T-helper 17 cell (primary cell): ENCODE measurements at places on chromosomes 3 and 15. TPM values are rescaled to one million over a fixed set of nuclear protein-coding genes. Genes with fewer than 3 reads are reported as not detected.

DNA sequence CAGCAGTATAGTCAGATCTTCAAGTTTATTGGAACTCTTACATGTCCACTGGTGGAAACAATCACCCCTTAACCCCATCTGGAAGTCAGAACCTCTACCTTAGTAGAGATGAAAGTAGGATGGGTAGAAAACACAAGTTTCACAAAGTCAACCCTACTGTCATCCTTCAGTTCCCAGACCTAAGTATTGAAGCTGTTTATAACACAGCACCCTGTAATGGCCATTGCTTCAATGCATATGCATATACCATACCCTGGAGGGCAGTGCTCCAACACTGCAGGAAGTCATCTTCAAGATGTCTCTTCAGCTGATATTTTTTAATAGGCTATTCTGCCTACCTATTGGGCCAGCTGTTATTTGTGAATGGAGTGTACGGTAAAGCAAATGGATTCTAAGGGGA is 241.3 kb downstream of the UBE2E2 start:
- no peak for DNase-seq

- DNase-seq = no peak
Observed at GRCh38 chr3:148896062-148896461, 31.0 kb downstream of the CPA3 start.

DNA sequence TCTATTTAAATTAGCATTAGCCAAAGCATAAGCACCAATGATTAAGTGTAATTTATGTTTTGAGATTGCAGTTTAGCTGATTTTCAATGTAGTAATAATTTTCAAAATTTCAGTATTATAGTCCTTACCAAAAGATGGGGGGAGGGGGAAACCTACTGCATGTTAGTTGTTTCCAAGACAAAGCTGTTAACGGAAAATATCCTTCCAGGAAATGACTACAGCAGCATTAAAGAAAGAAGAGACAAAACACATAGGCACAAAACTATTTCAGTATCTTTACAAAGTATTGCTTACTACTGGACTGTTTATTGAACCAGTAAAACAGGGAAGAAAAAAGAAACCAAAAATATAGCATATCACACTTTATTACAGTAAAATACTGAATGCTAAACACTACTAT is 10.5 kb downstream of the BNIP2 start:
- no peak for DNase-seq

GRCh38 chr3:73546961-73547360 is 77.8 kb downstream of the PDZRN3 start:
- DNase-seq = no peak

GRCh38 chr3:172181932-172182586 is 142.7 kb downstream of the FNDC3B start:
- no peak for DNase-seq

DNA sequence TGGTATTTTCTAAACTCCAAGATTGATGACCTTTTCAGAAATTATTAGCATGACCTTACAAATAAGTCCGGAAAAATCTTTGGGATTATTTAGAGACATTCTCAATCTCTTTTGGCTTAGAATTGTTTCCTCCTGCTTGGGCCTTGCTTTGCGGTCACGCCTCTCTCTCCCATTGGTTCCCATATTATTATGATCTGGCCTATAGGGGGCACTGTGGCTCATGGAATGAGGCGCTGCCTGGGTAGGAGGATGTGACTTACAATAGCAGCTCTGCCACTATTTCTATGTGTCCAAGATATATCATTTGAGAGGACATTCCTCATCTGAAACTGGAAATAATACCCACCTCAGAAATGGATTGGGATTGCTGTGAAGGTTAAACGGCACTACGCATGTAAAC is 464.9 kb downstream of the MFSD1 start:
- DNase-seq = no peak

DNA sequence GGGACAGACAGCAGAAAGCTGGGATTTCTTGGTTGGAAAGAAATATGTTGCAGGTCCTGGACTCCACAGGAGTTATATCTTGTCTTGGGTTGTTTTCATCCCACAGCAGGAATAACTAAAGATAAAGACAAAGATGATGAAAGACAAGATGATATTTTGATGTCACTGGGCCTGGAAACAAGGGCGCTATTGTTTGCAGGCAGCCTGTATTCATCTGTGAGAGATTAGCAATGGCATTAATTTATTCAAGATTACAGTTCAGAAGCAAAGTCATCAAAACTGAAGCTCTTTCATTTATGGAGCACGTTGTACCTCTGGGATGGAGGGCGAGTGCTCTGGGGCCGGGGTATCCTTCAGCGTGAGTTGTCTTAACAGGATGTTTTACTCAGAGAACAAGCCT is 213.8 kb downstream of the LRTM1 start:
- DNase-seq = no peak

ADAM10 gene
- 137 TPM for total RNA-seq

C15orf39 gene
- total RNA-seq = 30.7 TPM

PPP1R14D gene
- not detected for total RNA-seq

CELSR3 gene
- 6.9 TPM for total RNA-seq

CELF6 gene
- total RNA-seq = 1.9 TPM
